Activated CD4-positive, alpha-beta T cell treated with anti-CD3 and anti-CD28 coated beads, Interleukin-2, amount 10 ng/mL, durations not matched to agents 7 days and 5 days (primary cell): ENCODE measurements at places on chromosomes 12 and 14. TPM values are rescaled to one million over a fixed set of nuclear protein-coding genes. Genes with fewer than 3 reads are reported as not detected.

The TAS2R7 gene
- total RNA-seq: not detected

- no peak overlapping the region for H3K4me3 ChIP-seq
- no peak for DNase-seq
- no peaks in the 10 kb centered on the region for H3K27me3 ChIP-seq
- H3K36me3 ChIP-seq: no peaks in the 10 kb centered on the region
- H3K4me1 ChIP-seq: no peaks in the 10 kb centered on the region
Measured at GRCh38 chr14:78586681-78587080, 416.5 kb downstream of the NRXN3 start.

- H3K4me1 ChIP-seq: peaks cover 4% of the 10 kb centered on the region
- no peak overlapping the region for H3K4me3 ChIP-seq
- no peak for DNase-seq
- no peak overlapping the region for H3K27ac ChIP-seq
- peaks cover 39% of the 10 kb centered on the region for H3K27me3 ChIP-seq
Measured at GRCh38 chr12:5038781-5039311, 4.8 kb upstream of the KCNA5 start.

GRCh38 chr14:103362780-103363179, 22.4 kb upstream of the MARK3 start:
- no peak overlapping the region for H3K27ac ChIP-seq
- H3K36me3 ChIP-seq: peaks cover 10% of the 10 kb centered on the region
- H3K27me3 ChIP-seq: peaks cover 13% of the 10 kb centered on the region
- no peak for DNase-seq
- H3K4me3 ChIP-seq: no peak overlapping the region

- H3K27me3 ChIP-seq: no peaks in the 10 kb centered on the region
- no peak overlapping the region for H3K27ac ChIP-seq
- no peak overlapping the region for H3K4me3 ChIP-seq
- no peak for DNase-seq
- peaks cover 3% of the 10 kb centered on the region for H3K4me1 ChIP-seq
Measured at GRCh38 chr14:69408331-69408960, 10.0 kb downstream of the SLC39A9 start.

- H3K36me3 ChIP-seq: peaks cover 34% of the 10 kb centered on the region
- H3K27me3 ChIP-seq: no peaks in the 10 kb centered on the region
- no peak overlapping the region for H3K4me3 ChIP-seq
- H3K27ac ChIP-seq: no peak overlapping the region
Measured at GRCh38 chr14:101926085-101926484, 38.3 kb upstream of the DYNC1H1 start.

DNA sequence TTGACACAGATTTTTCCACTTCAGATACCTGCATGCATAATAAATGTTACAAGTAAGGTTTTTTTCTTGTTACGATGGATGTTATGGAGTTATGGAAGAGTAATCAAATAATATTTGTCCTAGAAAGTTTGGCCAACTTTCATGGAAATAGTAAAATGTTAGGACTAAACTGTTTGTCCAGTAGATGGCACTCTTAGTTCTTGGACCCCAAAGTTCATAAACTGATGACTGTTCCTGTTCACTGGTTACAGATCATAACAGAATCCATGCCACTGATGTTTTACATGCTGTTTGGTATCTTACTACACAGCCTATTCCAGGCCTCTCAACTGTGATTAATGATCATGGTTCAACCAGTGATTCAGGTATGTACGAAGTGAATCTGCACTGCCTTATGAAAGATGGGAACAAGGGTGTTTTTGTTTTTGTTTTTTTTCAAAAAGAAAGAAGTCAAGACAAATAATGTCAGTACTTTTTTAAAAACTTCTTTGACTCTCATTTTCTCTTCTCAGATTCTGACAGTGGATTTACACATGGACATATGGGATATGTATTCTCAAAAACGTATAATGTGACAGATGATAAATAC, 48.8 kb upstream of the SLCO1C1 start:
- no peaks in the 10 kb centered on the region for H3K27me3 ChIP-seq
- DNase-seq: no peak
- H3K4me3 ChIP-seq: no peak overlapping the region

DNA sequence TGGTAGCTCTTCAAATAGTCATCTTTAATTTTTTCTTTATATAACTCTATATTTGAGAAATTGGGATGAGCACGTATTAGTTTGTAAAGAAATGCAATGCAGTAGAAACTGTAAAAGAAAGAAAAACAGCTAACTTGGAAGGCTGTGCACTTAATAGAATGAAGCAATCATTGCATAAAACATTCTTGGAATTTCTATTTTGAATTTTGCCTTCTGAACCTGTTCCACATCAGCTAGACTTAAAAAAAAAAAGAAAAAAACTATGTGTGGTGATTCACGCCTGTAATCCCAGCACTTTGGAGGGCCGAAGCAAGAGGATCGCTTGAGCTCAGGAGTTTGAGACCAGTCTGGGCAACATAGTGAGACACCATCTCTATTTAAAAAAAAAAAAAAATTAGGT, 29.4 kb downstream of the SCN8A start:
- H3K27ac ChIP-seq: no peak overlapping the region
- no peak for DNase-seq
- no peak overlapping the region for H3K4me3 ChIP-seq
- H3K36me3 ChIP-seq: no peaks in the 10 kb centered on the region
- H3K27me3 ChIP-seq: peaks cover 12% of the 10 kb centered on the region

DNA sequence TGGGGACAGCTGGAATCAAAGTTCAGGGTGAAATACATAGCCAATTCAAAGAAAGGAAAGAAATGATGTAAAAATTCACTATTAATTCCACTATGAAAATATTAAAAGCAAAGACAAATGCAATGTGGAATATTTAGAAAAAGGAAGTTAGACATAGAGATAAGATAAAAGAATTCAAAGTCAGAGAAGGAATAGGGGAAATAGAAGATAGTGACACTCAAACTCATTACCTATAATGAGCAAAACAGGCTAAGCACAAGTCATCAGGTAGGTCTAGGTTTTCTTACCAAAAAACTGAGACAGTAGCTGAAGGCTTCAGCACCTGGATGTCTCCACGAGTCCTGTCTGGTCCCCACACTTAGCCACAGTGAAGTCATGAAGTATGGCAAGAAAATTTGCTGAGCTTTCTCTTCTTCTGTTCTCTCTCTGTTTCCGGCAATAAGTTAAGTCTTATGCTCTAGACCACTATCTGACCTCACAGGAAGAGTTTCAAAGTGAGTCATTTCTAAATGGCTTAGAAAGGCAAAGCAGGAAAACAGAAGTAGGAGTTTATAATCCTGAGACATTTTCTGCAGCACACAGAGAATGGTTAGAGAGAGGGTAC, at the start of gene C3AR1:
C3AR1 (minus strand) TSS at position 369 of the 604 bp plus-strand sequence. CDS start 6,174 bp downstream, outside the sequence.
- peak within 1 kb of the TSS; percentile 77 for H3K27ac ChIP-seq
- H3K4me3 ChIP-seq: peak within 1 kb of the TSS; percentile 65
- peaks cover 3% of the 10 kb centered on the region for H3K36me3 ChIP-seq
- DNase-seq: peak; percentile 65
- H3K27me3 ChIP-seq: no peaks in the 10 kb centered on the region
